ENCODE measurements at places on chromosomes 5 and 9.

GRCh38 chr5:76473661-76474060 lies 70.6 kb downstream of the IQGAP2 start:
- peak; percentile 29 for DNase-seq

DNA sequence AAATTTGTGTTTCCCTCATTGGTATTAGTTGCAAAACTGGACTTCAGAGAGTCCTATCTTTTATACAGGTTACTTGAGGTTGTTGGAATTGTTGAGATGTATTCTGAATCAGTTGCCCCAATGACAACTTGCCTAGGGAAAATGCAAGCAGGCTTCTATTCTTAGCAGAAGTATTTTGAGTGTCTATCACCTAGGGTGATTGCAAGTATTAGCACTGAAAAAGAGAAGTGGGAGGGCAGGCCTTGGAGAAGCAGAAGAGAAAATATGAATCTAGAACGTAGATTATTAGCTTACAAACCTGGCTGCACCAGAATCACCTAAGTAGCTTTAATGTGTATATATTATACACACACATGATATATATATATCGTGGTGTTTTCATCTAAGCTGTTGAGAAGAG lies 43.2 kb downstream of the ADAMTS12 start:
- DNase-seq = no peak

- no peak for DNase-seq
These were observed 1176.9 kb upstream of the C9orf72 start for GRCh38 chr9:28750136-28750535.

DNA sequence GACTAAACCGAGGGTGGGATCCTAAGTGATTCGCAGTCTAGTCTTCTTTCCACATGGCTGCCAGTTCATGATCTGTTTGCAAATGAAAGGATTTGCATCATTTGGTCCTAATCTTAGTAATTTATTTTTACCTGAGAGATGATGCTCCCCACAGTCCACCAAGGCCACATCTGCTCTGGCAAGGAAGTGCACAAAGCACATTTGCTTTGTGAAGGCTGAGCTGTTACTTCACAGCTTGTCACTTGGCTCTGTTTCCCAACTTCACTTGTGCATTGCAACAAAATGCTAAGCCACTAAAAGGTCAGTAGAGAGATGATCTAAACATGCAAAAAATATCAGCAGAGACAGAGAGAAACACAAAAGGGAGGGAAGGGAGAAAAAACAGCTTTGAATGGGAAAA lies 128.5 kb upstream of the VLDLR start:
- DNase-seq = no peak

GRCh38 chr9:113368982-113369854 lies 7.6 kb downstream of the HDHD3 start:
- DNase-seq = no peak

- no peak for DNase-seq
These were observed 977 bp upstream of the PRDM12 start for GRCh38 chr9:130663258-130663976.

DNA sequence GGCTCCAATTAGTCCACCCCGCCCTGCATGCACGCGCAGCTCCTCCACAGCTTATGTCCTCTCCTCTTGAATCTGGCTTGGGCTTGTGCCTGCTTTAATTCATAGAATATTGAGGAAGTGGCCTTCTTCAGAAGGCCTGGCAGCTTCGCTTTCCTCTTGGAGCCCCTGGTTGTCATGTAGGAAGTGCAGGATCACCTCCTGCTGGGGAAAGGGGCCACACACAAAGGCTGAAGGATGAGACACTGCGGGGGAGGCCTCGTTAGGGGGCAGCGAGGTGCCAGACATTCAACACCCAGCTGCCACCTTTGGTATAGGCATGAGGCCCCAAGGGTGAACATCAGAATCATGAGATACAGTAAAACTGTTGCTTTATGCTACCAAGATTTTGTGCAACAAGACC lies 2.7 kb upstream of the CNOT6 start:
- no peak for DNase-seq

DNA sequence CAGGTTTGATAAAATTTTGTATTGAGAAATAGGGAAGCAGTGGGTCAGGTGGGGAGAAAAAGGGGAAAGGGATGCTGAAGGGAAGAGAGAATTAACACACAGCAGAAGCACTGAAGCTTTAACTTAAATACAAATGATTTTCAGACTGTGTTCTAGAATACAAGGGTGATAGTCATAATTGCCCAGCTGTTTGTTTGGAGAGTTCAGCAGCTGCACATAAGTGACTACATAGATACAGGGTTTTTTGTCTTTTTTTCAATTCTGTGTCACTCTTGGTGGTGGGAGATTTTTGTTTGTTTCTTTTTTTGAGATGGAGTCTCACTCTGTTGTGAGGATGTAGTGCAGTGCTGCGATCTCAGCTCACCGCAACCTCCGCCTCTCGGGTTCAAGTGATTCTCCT lies 590.4 kb upstream of the SEMA6A start:
- DNase-seq = no peak

- DNase-seq = no peak
These were observed 143.7 kb downstream of the ARHGAP26 start for GRCh38 chr5:142913728-142914338.

DNA sequence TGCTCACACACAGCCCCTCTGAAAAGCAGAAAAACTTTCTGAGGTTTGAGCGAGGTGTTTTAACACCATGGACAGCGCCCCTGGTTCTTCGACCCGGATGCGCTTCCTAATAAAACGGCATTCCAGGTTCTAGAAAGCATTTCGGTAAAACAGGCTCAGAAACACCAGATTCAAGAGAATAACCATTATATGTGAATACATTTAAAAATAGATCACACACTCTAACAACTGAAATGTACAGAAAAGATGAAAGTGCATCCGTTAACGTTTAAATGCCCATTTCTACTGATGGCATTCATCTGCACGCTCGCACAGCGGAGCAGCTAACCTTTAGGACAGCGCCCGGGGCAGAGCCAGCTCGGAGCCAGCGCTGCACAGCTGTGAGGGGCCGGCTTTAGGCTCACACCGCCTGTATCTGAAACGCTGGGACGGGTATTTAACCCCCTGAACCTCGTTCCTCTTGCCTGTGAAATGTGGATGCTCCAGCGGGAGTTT lies 26.3 kb upstream of the TENT4A start:
- no peak for DNase-seq

DNA sequence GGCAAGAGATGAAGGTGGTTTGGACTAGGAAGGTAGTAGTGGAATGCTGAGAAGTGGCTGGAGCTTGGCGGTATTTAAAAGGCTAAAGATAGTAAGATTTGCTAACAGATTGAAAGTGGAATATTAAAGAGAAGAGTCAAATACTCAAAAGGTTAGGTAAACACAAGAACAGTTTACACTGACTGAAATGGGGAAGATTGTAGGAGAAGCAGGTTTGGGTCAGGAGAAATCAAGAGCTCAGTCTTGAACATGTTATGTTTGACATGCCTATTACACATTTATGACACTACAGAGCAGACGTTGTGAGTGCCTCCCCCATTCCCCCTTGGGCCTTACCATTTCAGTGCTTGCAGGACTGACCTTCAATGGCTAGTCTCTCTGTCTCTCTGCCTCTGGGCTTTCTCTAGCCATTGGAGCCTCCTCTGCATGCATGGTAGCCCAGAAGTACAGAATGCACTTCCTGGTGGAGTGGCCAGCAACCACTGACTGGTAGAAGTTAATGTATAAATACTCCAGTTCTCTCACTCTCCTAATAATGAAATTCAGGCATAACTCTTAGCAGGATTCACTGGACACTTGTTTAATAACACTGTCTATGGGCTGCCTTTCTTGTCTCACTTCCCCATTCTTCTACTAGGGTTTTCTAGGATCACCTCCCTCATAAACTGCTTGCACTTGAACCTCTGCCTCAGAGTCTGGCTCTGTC lies 56.8 kb downstream of the HMGCS1 start:
- DNase-seq = no peak

DNA sequence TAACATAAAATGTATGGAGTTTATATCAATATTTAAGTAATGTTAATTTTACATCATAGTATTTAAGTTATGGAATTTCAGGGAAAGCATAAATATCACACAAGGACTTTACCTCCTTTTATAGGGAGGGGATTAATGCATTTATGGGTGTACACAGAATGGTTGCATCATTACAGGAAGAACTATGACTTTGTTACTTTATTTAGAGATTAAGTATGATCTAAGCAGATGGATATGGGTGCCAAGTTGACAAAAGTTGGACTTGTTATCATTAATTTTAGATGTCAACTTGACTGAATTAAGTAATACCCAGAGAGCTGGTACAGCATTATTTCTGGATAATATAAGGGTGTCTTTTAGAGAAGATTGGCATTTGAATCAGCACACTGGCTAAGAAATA lies 160.5 kb upstream of the CDH10 start:
- no peak for DNase-seq

DNA sequence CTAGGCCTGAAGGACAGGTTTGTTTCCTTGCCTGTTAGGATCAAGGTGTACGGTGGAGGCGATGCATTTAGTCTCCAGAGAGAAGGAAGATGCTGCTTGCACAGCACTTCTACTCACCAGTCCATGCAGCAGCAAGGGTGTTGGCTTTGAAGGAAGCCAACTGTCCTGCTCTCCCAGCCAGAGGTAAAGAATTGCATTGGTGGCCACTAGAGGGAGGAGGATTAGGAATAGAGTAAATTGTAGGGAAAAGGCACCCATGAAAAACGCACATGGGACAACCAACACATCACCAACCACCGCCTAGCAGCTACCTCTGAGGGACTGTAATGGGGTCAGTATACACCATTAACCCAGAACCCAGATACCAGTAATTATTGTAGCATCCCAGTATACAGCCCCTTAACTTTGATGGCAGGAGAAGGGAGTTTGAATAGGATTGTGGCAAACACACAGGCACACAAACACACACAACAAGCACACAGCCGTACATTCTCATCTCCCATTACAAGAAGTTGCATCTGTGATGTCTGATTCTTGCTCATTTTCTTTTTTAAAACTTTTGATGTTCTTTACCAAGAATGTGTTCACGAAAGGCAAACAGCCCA lies 267.7 kb downstream of the ADAMTS6 start:
- DNase-seq = no peak

DNA sequence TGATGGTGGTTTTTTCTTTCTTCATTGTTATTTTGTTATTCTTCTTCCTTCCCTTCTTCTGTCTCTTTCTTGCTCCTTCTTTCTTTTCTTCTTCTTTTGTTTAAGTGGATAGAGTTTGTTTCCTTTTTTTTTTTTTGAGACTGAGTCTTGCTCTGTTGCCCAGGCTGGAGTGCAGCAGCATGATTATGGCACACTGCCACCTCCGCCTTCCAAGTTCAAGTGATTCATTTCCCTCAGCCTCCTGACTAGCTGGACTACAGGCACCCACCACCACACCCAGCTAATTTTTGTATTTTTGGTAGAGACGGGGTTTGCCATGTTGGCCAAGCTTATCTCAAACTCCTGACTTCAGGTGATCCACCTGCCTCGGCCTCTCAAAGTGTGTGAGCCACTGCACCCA lies 40.3 kb downstream of the JAK2 start:
- no peak for DNase-seq

GRCh38 chr5:82351754-82352145 lies 73.6 kb upstream of the RPS23 start:
- DNase-seq = no peak

DNA sequence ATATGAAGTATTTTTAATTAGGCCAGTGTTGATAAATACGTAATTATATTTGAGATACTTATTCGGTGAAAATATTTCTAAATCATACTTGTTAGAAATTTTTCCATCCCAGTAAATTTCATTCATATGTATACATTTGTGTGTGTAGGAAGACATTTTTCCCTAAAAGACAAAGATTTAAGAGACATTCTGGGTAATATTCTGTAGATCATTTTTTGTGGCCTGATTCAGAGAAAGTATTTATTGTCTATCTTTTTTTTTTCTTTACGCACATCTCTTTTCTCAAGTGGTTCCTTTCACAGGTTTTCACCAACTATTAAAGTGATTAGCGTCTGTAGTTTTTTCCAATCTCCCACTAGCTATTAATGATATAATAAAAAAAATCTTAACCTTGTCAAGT lies 224.1 kb downstream of the MEF2C start:
- DNase-seq = no peak

DNA sequence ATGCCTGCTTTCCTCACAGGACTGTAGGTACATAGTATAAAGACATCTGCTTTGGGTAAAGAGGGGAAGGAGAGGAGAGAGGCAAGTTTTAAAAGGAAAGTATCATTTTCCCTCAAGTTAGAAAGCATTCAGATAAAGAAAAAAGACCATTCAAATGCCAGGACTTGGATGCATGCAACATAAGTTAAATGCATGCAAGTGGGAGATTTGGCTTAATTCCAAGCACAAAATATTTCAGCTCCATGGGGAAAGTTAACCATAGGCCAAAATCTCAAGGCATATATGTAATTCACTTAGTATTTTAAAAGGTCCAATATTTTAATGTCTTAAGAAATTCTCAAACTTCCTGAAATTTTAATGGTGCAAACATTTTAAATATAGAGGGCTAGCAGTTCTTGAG lies 36.4 kb downstream of the POU5F2 start:
- DNase-seq = no peak

- DNase-seq = no peak
These were observed 105.4 kb upstream of the SPOCK1 start for GRCh38 chr5:137604348-137605095.

DNA sequence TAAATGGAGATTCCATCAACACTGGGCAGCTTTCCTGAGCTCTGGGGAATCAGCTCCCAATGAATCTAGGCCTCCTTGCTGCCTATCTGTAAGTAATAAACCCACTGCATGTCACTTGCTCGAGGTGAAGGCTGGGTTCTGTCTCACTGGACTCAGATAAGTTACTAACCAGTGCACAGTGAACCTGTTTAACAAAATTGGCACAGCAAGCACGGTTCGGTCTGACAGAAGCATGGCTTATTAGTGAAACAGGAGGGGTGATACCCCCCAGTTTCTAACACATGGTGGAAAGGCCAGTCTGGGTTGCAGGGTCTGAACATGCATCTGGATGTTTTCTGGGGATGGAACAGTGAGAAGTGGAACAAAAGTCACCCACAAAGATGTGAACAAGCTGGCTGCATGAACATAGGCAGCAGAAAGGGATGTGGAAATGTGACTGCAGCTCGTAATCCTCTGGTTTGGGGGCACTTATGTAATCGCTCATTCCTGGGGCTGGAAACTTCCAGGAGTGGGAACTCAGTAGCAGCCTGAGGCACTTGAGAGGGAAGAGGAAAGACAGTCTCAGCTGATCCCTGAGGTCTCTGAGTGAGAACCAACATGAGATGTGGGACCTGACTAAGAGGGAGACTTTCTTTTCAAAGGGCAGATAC lies 37.7 kb downstream of the UGT3A2 start:
- no peak for DNase-seq

GRCh38 chr5:1476181-1476966 lies 31.1 kb upstream of the SLC6A3 start:
- no peak for DNase-seq
